Activated naive CD8-positive, alpha-beta T cell treated with anti-CD3 and anti-CD28 coated beads, Interleukin-2, amount 50 U/mL, for 24 hours (primary cell): ENCODE measurements at places on chromosomes 7 and 10.
A peak's percentile ranks its signal among the peaks of the same experiment; 100 is the strongest.

GRCh38 chr10:34758447-34758996 is 56.6 kb downstream of the PARD3 start:
- no peak overlapping the region for H3K4me3 ChIP-seq
- peaks cover 13% of the 10 kb centered on the region for H3K4me1 ChIP-seq
- H3K27me3 ChIP-seq, result peaks cover 8% of the 10 kb centered on the region
- H3K36me3 ChIP-seq, result no peaks in the 10 kb centered on the region
- DNase-seq, result no peak

GRCh38 chr10:114384181-114384580 is 20.1 kb downstream of the AFAP1L2 start:
- no peak overlapping the region for H3K27ac ChIP-seq
- H3K27me3 ChIP-seq, result peaks cover 26% of the 10 kb centered on the region
- peaks cover 18% of the 10 kb centered on the region for H3K4me1 ChIP-seq
- no peak overlapping the region for H3K4me3 ChIP-seq

- H3K4me3 ChIP-seq, result no peak overlapping the region
- no peak for DNase-seq
- H3K27me3 ChIP-seq, result peaks cover 3% of the 10 kb centered on the region
Observed at GRCh38 chr7:132738254-132738653, 162.0 kb upstream of the PLXNA4 start.

- no peak overlapping the region for H3K27ac ChIP-seq
- DNase-seq, result no peak
- H3K27me3 ChIP-seq, result no peaks in the 10 kb centered on the region
- no peaks in the 10 kb centered on the region for H3K36me3 ChIP-seq
- H3K4me3 ChIP-seq, result no peak overlapping the region
Observed at GRCh38 chr10:132841615-132841975, 55.6 kb upstream of the NKX6-2 start.

- H3K4me3 ChIP-seq, result no peak overlapping the region
- H3K27me3 ChIP-seq, result peaks cover 4% of the 10 kb centered on the region
- no peak overlapping the region for H3K27ac ChIP-seq
- no peaks in the 10 kb centered on the region for H3K4me1 ChIP-seq
- DNase-seq, result no peak
- H3K36me3 ChIP-seq, result no peaks in the 10 kb centered on the region
Observed at GRCh38 chr10:120927352-120927751, 76.2 kb downstream of the WDR11 start.

DNA sequence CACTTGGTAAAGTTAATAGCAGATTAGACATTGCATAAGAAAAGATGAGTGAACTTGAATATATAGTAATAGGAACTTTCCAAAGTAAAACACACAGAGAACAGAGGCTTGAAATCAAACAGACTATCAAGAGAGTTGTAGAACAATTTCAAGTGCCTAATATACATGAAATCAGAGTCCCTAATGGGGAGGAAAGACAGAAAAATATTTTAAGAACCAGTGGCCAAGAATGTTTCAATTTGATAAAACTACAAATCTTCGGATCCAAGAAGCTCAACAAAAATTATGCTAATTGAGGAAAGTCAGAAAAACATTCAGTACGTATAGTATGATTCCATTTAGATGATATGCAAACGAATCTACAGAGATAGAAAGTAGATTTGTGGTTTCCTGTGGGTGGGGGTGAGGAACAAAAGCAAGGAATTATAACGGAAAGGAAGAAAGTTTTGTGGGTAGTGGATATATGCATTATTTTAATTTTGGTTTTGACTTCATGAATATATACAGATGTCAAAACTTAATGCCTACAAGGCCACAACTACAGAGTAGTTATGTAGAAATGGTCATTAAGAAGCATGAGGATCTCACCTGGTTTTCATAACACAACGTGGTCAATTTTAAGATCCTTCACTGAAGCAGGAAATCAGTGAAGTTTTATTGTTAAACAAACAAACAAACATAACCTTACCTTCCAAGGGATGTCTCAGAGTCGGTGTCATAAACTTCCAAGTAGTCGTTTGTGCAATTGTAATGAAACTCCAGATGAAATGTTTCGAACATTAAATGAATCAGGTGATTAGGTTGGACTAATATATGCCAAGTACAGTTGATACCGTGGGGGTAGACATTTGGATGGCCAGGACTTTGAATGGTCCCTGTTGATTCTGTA is 62.0 kb downstream of the CUBN start:
- H3K27ac ChIP-seq, result peak overlapping the region; percentile 19
- H3K4me3 ChIP-seq, result peak overlapping the region; percentile 38
- peaks cover 7% of the 10 kb centered on the region for H3K36me3 ChIP-seq
- peaks cover 36% of the 10 kb centered on the region for H3K4me1 ChIP-seq
- DNase-seq, result no peak
- H3K27me3 ChIP-seq, result no peaks in the 10 kb centered on the region
